HT1080 (cell line): ENCODE measurements at places on chromosomes 11 and 22. TPM values are rescaled to one million over a fixed set of nuclear protein-coding genes. Genes with fewer than 3 reads are reported as not detected.
A peak's percentile ranks its signal among the peaks of the same experiment; 100 is the strongest.

- DNase-seq, result no peak
Measured at GRCh38 chr22:36497910-36498665, 8.8 kb downstream of the FOXRED2 start.

GRCh38 chr11:70498171-70498571 is 99.8 kb downstream of the CTTN start:
- DNase-seq, result no peak

DNA sequence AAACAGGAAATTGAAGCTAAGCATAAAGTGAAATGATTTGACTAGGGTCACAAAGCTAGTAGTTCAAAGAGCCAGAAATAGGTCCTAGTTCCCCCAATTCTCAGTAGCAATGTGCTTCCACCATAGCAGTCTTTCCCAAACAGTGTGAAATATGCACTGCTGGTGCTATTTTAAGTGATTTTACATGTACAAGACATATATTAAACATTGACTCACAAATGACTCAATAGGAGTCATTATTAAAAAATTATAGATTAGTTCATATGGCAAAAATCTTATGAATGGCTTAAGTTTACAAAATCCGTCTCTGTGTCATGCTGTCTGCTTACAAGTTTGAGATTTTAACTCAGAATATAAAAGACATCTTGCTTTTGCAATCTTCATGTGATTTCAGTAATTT is 21.4 kb downstream of the KIF18A start:
- peak; percentile 26 for DNase-seq

SLC15A3 gene
- 0.10 and 0.32 TPM in 2 replicates for total RNA-seq
